ENCODE measurements at places on chromosomes 4 and X.

DNA sequence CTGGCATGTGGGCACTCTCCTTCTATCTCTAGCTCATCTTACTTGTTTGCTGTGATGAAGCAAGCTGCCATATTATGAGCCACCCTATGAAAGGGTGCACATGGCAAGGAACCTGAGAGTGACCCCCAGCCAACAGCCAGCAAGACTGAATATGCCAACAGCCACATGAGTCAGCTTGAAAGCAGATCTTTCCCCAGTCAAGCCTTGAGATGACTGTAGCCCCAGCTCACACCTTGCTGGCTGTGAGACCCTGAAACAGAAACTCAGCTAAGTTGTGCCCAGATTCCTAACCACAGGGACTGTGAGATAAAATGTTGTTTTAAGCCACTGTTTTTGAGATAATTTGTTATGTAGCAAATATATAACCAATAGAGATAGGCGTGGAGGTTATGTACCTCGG is 36.2 kb downstream of the KDM5C start:
- no peak for DNase-seq

GRCh38 chr4:72701987-72702819 is 133.2 kb upstream of the ADAMTS3 start:
- peak; percentile 12 for DNase-seq

GRCh38 chr4:41538017-41538733 is at the start of gene LIMCH1:
Gene LIMCH1 (plus strand): TSS chr4:41538157. CDS start chr4:41605996, 67,839 bp downstream.
- DNase-seq, result peak; percentile 7

DNA sequence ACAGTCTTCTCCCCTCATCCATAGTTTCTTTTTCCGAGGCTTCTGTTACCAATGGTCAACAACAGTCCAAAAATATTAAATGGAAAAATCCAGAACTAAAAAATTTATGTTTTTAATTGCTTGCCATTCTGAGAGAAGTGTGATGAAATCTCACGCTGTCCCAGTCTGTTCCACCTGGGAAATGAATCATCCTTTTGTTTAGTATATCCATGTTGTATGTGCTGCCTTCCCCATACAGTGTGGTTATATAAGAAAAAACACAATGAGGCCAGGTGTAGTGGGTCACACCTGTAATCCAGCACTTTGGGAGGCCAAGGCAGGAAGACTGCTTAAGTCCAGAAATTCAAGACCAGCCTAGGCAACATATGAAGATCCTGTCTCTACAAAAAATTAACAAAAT is 161.6 kb downstream of the CHIC2 start:
- DNase-seq, result no peak

DNA sequence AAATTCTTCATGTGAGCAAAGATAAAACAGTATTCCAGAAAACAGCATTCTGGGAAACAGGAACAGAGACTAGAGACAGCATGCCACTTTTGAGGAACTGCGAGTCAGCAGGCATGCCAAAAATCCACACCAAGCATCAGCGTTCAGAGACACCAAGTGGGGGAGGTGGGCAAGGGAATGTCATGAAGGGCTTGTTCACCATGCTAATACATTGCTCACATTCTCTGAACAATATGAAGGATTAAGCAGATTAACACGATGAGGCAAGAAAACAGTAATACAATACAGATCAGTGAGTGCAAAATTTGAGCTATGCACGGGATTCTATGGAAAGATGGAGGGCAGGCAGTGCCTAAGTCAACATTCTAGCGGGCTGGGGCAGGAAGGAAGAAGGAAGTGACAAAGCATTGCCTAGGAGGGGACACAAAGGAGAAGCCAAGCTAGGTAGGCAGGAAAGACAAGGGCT is 278.3 kb downstream of the FBXW7 start:
- DNase-seq, result no peak

DNA sequence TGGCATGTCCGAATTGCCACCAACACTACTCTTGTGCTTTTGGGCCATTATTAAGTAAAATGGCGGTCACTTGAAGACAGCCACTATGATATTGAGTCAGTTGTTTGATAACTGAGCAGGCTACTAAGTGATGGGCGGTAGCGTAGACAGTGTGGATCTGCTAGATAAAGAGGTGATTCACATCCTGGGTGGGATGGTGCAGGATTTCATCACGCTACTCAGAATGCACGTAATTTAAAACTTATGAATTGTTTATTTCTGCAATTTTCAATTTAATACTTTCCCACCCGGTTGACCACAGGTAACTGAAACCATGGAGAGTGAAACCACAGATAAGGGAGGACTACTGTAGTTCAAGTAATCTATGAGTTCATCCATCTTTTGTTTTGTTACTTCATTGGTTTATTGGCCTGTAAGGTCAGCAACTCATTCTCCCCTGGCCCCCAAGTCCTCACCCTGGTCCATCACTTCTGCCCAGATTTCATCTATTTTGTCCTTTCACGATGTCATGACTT is 2.9 kb downstream of the ARAF start:
- no peak for DNase-seq

DNA sequence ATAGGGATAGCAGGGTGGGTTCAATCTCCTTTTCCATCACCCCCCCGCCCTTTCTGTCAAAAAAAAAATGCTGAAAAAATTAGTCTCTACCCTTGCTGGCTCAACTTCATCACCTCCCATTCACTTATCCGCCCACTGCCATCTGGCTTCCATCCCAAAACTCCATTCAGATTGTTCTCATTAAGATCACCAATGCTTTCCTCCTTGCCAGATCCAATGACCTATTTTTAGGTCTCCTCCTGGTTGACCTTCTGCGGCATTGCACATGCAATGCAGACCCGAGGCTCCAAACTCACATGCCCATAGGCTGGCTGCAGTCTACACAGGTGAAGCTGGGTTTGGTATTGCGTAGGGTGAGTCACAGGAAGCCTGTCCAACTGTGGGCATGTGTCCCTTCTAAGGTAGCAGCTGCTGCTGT is 21.1 kb upstream of the STIM2 start:
- DNase-seq, result no peak

DNA sequence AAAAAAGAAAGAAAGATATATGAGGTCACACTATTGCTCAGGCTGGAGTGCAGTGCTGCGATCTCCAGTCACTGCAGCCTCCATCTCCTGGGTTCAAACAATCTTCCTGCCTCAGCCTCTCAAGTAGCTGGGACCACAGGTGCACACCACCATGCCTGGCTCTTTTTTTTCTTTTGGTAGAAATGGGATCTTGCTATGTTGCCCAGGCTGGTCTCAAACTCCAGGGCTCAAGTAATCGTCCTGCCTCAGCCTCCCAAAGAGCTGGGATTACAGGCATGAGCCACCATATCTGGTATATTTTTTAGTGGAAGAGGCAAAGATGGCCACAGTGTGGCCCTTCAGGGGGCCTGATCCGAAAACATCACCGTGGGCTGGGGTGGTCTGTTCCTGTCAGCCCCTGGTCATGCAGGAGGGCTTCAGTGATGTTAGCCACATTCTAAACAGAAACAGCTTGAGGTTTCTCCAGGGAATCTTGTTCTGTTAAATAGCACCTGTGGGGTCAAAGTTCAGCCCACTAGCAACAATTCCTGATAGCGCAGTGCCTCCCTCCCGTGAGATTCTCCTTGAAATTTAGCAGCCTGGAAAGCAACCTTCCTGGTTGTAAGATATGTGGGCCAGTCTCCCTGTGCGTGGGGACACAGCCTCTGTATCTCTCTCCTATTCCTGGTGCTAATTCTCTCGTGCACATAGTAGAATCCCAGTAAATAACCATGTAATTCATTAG is 7.3 kb upstream of the DHRSX start:
- DNase-seq, result peak; percentile 14

Data from nephron progenitor cell (in vitro differentiated cells).